CD4-positive, alpha-beta T cell treated with Interleukin-6 for 4 hours (primary cell): ENCODE measurements at places on chromosomes 7 and 10.

DNA sequence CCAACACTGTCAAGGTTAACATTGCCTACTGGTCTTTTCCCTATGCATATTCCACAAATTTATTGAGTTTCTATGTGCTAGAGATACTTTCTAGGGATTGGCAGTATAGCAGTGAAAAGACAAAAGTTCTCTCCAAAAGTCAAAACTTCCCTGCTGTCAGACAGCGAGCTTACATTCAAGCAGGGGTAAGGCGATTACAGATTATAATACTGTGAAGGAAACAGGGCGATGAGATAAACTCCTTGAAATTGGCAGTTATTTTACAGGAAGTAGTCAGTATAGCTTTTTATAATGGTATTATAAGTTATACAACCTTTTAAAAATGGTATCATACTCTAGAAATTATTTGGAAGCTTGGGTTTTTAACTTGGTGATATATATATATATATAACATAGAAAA lies 9.9 kb downstream of the VPS50 start:
- DNase-seq, result no peak

GRCh38 chr7:140881507-140882228 lies 43.1 kb downstream of the BRAF start:
- no peak for DNase-seq

GRCh38 chr10:33327751-33328150 lies 6.7 kb downstream of the NRP1 start:
- no peak for DNase-seq

- no peak for DNase-seq
Observed at GRCh38 chr7:140330128-140330527, 68.2 kb downstream of the SLC37A3 start.

DNA sequence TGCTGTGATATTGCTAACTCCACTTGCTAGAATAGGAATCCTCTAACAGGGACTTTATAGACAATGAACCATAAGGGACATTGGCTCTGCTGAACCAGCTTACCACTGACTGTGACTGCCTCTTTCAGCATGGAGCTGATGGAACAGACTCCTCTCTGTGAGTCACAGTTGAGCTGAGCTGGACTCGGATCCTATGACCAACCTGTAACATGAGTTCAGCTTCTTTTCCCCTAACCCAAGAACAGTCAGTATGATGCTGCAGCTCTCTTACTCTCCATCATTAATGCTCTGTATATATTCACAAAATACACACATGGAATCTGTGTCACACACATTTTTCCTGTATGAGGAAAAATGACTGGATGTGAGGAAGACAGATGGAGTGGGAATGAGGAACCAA lies 177.9 kb upstream of the BET1 start:
- DNase-seq, result no peak

- DNase-seq, result no peak
Observed at GRCh38 chr7:143374561-143374960, 6.6 kb upstream of the ZYX start.

- peak; percentile 89 for DNase-seq
Observed at GRCh38 chr7:100563809-100564400, 9.8 kb downstream of the SAP25 start.

DNA sequence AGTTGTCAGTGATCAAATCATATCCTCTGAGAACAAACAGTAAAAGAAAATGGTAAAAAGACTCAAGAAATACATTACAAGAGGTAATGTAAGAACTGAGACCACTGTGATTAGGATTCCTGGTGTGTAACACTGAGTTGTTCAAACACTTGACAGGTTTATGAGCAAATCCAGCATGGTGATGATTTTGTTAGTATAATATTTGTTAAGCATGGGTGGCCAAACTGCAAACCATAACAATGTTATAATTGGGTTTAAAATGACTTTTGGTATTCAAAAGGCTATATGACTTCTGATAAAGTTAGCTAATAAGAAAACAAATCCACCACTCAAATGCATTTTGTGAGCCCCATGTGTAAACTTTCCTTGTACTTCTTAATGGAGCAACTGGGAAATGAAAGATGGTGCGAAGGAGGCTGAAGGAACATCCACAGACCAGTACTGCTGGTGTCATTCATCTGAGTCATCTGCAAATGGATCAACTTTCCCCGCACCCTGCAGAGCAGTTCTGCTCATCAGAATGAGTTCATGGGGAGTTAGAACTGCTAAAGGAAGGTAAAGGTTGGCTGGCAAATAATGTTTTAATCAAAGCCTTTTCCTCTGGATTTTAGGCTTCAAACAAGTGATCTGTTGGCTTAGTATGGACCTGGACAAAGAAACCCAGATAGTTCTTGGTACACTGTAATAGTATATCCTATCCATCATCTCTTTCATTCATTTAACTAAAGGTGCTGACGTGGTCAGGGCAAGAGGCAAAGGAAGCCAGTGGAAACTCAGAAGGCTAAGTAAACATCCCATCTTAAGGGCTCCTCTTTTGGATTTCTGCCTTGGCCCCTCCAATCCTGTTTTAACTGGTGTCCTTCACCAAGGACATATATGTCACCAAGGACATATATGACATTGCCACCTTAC lies 45.0 kb downstream of the AFAP1L2 start:
- DNase-seq, result no peak

GRCh38 chr7:99449326-99449725 lies 10.6 kb downstream of the CPSF4 start:
- no peak for DNase-seq

DNA sequence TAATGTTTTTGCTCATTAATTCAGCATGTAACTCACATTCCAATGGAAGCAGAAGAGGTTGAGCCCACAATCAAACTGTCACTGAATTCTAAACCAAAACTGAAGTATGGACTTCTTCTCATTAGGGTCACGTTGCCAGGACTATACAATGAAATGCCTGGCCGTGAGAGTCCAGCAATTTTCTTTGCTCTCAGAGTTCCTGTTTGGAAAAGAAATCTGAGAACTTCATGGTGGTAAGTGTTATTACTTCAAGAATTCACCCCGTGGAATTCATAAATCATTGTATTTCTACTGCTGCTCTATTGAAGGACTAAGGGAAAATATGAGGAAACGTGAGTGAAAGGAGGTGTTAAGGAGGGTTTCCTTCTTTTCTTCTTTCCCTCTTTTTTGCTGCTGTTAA lies 441.8 kb upstream of the AKR1E2 start:
- DNase-seq, result no peak

DNA sequence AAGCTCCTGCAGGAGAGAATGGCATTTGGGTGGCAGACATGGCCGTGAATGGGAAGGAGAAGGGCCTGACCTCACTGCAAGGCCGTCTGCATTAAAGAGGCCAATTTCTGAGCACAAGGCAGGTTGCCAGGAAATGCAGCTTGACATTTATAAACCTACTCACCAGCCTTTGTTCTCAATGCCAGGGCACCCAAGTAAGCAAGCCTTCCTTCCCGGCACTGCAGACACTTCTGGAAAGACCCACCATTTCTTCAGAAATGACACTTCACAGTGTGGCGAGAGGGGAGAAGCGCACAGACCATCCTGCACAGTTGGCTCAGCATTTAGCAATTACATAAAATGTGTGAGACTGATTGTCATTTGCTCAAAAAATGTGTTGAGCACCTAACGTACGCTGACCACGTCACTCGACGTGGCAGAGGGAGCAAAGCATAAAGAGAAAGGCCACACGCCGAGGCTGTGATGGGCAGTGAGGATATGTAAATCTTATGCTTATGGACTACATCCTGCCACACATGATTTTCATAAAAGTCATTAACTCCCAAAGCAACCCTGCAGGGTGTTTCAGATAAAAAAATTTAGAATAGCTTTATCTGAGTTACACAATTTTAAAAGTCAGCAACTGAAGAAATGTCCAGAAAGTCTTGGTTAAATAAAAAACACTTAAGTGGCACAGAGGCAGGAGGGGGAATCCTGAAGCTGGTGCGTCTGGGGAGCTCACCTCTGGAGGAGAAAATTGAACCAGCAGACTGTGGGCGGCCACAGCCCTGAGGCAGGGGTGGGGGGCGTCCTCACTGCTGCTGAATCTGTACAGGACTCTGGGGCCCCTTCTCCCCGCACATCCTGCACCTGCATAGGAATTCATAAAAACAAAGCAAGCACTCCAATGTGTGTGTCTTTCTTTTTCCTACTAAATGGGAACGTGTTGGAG lies 543.8 kb downstream of the PTPRN2 start:
- DNase-seq, result no peak

GRCh38 chr7:129453510-129454248 lies 19.4 kb downstream of the STRIP2 start:
- DNase-seq, result no peak

DNA sequence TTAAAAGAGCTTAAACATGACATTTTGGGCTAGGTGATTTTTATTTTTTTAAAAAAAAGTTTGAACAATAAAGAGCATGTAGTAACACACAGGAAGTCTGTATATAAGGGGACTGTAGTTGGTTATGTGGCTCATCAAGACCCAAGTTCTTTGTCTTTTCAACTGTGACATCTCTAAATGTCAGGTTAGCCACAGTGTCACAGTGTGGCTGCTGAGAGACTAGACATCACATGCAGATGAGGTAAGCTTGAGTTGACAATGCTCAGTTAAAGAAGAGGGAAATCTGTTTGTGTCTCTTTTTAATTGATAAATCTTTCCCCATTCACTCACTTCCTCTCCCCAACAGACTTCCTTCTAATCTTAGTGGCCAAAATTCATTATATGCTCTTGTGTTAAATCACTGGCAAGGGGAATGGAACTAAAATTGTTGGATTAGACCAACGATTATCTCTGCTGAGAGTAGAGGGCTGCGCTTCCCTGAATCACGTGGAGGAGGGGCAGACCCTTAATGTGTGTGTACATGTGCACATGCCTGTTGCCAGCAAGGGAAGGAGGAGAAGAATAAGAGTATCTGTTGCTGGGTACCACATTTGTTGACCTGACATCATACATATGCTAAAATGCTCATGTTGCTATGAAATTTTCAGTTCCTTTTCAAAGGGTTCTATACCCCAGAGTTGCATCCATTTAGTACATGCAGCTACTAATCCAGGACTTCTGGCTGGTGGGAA lies 78.3 kb downstream of the MMRN2 start:
- DNase-seq, result no peak

GRCh38 chr7:1041551-1042491 lies 2.5 kb upstream of the GPR146 start:
- no peak for DNase-seq

GRCh38 chr7:1724118-1724910 lies 54.2 kb downstream of the ELFN1 start:
- no peak for DNase-seq

- DNase-seq, result no peak
Observed at GRCh38 chr7:1526271-1526754, 4.2 kb upstream of the MAFK start.

- DNase-seq, result no peak
Observed at GRCh38 chr7:129122751-129123509, 21.6 kb upstream of the TSPAN33 start.

- DNase-seq, result no peak
Observed at GRCh38 chr10:132988988-132989387, 46.6 kb upstream of the CFAP46 start.

GRCh38 chr10:14340051-14340744 lies 9.5 kb upstream of the FRMD4A start:
- no peak for DNase-seq

GRCh38 chr7:133796782-133797745 lies 330.1 kb upstream of the LRGUK start:
- no peak for DNase-seq

- no peak for DNase-seq
Observed at GRCh38 chr7:66859339-66859738, 61.7 kb upstream of the TMEM248 start.

DNA sequence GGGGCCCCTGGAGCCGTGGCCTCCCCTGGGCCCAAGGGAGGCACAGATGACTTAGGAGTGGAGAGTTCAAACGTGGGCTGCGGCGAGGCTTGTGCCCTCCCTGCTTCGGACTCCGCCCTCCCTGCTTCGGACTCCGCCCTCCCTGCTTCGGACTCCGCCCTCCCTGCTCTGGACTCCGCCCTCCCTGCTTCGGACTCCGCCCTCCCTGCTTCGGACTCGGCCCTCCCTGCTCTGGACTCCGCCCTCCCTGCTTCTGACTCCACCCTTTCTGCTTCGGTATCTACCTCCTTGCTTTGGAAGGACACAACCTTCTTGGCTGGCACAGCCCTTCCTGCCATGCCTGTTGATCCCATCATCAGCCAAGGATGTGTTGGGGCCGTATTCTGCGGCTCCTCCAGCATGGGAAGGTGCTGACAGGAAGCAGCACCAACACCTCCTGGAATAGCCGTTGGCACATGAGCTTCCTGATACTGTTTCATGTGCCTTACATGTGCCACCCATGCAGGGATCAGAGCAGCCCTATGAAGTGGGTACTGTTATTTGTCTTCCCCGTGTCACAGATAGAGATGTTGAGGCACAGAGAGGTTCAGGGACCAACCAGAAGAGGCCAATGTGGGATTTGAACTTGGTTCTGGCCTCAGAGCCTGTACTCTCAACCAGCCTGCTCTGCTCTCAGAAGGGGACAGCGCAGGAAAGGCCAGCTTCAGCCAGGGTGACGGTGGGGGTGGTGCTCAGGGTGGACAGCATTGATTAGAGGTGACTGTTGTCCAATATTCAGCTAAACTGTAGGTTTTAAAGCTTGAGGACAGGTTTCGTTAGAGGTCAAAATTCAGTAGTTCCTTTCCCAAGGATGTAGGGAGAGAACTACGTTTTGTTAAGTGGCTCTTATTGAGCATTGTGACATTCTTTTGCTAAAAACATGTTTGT lies 114.5 kb downstream of the NKX6-2 start:
- DNase-seq, result no peak

GRCh38 chr7:101740981-101741725 lies 76.3 kb upstream of the CUX1 start:
- peak; percentile 11 for DNase-seq

GRCh38 chr7:151120896-151121295 lies 34.6 kb downstream of the AGAP3 start:
- no peak for DNase-seq

GRCh38 chr7:55486991-55487390 lies 85.3 kb downstream of the VOPP1 start:
- no peak for DNase-seq

- no peak for DNase-seq
Observed at GRCh38 chr10:80320377-80320776, 30.9 kb upstream of the MAT1A start.

DNA sequence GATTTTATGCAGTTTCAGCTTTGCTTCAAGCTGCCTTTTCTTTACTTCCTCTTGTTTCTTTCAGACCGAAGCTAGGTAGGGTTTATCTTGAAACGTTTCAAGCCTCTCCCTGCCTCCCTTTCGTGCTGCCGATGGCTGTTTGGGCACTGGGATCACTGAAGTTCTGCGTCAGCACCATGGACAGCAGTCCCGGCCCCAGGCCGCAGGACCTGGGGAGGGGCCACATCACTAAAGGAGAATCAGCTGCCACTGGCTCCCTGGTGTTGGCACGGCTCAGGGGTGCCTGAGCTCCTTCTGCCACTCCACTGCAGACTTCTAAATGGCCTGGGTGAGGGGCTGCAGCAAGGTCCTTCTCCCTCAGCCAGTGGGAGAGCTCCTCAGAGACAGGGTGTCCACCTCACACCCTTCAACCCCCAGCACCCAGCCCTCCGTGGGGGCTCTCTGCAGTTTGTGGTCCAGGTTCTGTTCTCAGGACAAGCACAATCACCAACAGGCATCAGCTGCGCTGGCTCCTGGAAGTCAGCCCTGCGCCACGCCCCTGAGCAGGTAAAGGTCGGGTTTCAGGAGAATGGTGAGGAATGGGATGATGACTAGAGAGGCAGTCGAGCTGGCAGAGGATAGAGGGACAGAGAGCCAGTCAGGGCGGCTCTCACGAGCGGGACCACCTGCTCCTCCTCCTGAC lies 387.2 kb downstream of the TCERG1L start:
- DNase-seq, result no peak

GRCh38 chr10:111706331-111706730 lies 477.2 kb downstream of the GPAM start:
- DNase-seq, result no peak

GRCh38 chr7:26648554-26648953 lies 215.8 kb downstream of the SKAP2 start:
- DNase-seq, result no peak

GRCh38 chr10:1094112-1095057 lies 38.2 kb downstream of the WDR37 start:
- DNase-seq, result no peak
